ENCODE measurements at places on chromosomes 12 and 14.

DNA sequence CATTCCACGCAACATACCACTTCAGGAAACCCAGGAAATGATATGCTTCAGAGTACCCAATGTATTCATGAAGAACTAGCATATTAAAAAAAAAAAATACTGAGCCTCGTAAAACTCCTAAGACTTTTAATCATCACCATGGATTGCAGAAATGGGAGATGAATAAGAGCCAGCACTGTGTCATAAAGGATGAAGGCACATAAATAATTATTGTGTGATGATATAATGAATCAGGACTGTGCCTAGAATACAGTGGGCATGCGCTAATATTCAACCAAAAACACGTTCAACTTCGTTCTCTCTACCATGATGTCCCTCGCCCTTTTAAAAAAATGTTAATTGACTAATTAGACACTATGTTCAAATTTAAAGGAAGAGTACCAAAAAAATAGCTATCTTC lies 68.7 kb downstream of the CIT start:
- DNase-seq = no peak

DNA sequence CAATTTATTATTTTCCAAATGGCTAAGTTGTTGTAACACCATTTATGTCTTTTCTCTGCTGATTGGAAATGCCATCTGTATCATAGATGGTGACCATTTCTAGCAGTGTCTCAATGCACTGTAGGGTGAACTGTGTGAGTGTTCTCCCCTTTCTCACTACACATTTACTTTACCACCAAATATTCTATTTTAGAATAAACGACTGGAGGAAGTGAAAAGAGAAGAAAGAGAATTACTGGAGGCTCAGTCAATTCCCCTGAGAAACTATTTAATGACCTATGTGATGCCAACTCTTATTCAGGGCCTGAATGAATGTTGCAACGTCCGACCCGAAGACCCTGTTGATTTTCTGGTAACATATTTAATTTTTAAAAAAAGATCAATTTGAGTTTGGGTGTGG lies 15.5 kb upstream of the PAPOLA start:
- no peak for DNase-seq

DNA sequence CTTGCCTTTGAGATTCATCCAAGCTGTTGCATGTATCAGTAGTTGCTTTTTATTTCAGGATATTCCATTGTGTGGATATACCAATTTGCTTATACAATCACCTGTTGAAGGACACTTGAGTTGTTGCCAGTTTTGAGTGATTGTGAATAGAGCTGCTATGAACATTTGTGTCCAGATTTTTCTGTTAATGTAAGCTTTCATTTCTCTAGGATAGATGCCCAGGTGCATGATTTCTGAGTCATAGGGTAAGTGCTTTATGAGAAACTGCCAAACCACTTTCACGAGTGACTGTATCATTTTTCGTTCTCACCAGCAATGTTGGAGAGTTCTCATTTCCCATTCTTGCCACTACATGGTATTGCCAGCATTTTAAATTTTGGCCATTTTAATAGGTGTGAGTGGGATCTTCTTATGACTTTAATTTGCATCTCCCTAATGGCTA lies 434.6 kb upstream of the RGS6 start:
- no peak for DNase-seq

DNA sequence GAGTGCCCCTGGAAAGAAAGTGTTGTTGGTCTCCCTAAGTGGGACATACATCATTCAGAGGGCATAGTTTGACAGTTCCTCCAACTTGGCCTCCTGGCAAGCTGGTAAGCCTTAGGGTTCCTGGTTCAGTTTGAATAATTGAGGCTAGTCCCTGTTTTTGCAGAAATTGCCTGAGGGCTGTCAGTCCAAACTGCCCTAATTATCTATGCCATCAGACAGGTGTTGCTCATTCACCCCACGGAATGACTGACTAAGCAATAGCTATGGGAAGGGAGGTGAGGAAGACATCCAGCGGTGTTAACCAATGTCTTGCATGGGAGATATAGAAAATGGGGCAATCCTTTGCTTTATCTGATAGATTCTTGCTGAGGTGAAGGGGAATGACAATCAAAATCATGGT lies 37.6 kb downstream of the SPTSSA start:
- DNase-seq = no peak

GRCh38 chr12:19925841-19926240 lies 442.5 kb upstream of the PDE3A start:
- no peak for DNase-seq

GRCh38 chr12:58907391-58907790 lies 12.9 kb downstream of the LRIG3 start:
- no peak for DNase-seq

GRCh38 chr12:55931780-55932550 lies 1.0 kb downstream of the DGKA start:
- no peak for DNase-seq

- no peak for DNase-seq
Measured at GRCh38 chr12:58915634-58916033, 4.7 kb downstream of the LRIG3 start.

All from Panc1 (cell line).